ENCODE measurements at places on chromosomes 5 and 9.

DNA sequence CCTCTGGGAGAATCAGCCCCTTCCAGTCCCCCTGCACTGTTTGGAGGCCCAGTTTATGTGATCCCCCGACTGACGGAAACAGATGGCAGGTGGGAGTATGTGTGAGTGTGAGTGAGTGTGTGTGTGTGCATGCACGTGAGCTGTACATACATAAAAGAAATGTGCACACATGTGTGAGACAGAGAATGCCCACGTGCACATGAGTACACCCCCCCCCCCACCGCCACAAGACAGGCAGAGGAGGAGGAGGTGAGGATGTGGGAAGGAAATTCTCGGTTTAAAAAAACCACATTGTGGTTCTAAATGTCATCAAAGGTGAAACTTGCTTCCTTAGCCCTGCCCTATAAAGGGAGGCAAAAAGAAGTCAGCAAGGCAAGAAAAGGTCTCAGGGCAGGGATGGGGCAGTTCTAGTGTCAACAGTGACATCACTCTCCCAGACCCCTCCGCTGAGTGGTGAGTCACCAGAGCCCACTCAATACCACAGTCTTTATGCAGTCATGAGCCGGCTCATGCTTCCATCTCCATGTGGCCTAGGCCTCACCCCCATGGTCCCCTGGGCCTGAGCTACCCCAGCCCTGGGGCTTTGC is 79.2 kb upstream of the HSPA9 start:
- no peak for DNase-seq

DNA sequence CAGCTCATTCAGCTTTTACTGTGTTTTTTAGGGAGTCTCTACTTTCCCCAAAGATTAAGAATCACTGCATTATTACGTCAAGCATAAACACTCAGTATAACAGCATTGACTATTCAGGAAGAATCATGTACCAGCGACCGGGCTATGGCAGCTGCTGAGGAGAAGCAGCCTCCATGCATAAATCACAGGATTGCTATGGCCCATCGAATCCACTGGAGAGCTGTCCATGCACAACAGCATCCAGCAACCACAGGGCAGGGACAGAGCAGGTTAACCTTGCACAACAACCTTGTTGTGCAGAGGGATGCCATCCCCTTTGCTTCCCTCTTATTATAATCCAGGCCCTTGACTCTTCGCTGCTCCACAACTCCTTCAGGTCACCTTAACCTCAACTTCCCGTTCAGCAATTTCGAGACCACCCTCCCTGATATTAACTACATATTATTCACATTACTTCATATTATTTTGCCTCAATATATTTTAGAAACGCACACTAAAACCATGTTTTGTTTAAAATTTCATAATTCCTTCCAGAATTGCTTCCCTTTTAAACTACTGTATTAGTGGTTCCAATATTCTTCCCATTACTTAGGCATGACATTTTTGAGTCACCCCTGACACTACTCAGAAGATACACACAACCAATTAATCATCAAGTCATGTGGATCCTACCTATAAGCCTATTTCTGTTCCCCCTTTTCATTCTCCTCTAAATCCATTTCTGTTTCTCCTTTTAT is 991 bp downstream of the IARS1 start:
- no peak for DNase-seq

- no peak for DNase-seq
Observed at GRCh38 chr9:125529589-125530515, 177.2 kb downstream of the MAPKAP1 start.

DNA sequence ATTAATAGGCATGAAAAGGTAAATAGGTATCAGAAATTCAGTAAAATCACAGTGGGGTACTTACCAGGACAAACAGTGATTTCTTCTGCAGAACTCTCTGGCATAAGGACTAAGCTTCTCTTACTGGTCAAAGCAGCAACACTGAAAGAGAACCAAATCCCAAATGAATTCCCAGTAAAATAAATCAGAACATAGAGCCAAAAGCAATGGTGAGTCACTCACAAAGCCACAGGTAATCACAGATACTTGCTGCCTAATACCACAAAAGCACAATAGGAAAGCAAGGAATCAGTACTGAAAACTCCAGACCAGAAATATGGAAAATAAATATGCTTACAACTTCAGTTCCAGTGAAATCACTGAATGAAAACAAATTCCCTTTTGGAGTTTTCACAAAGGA is 50.7 kb downstream of the UIMC1 start:
- no peak for DNase-seq

DNA sequence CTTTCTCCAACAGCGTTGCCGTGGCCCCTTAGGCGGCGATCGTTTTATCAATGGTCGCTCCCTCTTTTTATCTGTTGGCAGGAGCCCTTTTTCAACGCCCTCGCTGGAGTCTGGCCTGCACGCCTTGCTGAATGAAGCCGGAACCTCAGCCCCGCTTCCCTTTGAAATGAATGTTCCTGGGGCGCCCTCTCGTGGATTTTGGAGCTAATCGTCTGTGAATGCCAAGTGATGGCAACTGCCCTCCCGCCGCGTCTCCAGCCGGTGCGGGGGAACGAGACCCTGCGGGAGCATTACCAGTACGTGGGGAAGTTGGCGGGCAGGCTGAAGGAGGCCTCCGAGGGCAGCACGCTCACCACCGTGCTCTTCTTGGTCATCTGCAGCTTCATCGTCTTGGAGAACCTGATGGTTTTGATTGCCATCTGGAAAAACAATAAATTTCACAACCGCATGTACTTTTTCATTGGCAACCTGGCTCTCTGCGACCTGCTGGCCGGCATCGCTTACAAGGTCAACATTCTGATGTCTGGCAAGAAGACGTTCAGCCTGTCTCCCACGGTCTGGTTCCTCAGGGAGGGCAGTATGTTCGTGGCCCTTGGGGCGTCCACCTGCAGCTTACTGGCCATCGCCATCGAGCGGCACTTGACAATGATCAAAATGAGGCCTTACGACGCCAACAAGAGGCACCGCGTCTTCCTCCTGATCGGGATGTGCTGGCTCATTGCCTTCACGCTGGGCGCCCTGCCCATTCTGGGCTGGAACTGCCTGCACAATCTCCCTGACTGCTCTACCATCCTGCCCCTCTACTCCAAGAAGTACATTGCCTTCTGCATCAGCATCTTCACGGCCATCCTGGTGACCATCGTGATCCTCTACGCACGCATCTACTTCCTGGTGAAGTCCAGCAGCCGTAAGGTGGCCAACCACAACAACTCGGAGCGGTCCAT is 10.0 kb downstream of the S1PR3 start:
- peak; percentile 68 for DNase-seq

- no peak for DNase-seq
Observed at GRCh38 chr5:63032343-63032742, 453.7 kb downstream of the LRRC70 start.

GRCh38 chr5:1948663-1949191 is 66.0 kb upstream of the IRX4 start:
- no peak for DNase-seq

GRCh38 chr9:137221506-137222111 is 431 bp downstream of the RNF208 start:
- DNase-seq = no peak

GRCh38 chr9:76203373-76203772 is 190.9 kb downstream of the RFK start:
- DNase-seq = no peak
